Forelimb muscle (tissue), 1 donor: ENCODE measurements at places on chromosomes 5 and 9. TPM values are rescaled to one million over a fixed set of nuclear protein-coding genes. Genes with fewer than 3 reads are reported as not detected.

DNA sequence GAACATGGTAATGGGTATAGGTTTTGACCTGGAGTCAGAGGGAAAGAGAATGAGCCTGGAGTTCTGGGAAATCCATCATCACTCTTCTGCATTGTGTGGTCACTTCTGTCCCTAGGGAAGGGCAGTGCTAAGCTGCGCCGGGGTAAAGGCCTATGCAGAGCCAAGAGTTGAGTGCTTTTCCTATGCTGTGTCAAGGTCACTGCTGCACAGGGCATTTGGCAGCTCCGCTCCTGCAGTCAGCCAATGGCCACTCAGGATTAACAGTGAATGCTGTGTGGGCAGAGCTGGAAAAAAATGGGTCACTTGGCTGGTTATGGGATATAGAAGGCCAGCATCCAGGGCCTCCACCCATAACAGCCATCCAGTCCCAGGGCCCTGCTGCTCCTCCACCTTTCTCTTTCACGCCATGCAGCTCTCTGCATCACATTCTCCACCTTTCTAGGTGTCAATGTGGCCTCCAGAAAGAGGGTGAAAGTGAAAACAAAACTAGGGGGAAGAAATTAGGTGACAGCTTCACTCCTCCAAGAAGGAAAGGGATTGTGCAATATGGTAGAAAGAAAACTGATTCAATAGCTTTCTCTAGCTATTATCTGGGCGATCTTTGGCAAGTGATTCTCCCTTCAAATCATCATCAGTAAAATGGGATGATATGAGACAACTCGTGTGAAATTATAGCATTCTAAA is 279.3 kb upstream of the ANKRD55 start:
- DNase-seq, result no peak

FAM78A gene
- 36.4 TPM for polyA plus RNA-seq

- no peak for DNase-seq
Observed at GRCh38 chr9:22354699-22355384, 91.8 kb upstream of the DMRTA1 start.

DNA sequence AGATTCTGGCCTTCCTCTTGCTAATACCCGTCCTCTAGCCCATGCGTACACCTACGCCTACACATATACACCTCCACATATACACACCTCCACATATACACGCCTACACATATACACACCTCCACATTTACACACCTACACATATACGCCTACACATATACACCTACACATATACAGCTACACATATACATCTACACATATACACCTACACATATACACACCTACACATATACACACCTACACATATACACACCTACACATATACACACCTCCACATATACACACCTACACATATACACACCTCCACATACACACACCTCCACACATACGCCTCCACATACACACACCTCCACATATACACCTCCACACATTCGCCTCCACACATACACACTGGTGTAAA is 27.2 kb downstream of the AK3 start:
- DNase-seq, result no peak

DNA sequence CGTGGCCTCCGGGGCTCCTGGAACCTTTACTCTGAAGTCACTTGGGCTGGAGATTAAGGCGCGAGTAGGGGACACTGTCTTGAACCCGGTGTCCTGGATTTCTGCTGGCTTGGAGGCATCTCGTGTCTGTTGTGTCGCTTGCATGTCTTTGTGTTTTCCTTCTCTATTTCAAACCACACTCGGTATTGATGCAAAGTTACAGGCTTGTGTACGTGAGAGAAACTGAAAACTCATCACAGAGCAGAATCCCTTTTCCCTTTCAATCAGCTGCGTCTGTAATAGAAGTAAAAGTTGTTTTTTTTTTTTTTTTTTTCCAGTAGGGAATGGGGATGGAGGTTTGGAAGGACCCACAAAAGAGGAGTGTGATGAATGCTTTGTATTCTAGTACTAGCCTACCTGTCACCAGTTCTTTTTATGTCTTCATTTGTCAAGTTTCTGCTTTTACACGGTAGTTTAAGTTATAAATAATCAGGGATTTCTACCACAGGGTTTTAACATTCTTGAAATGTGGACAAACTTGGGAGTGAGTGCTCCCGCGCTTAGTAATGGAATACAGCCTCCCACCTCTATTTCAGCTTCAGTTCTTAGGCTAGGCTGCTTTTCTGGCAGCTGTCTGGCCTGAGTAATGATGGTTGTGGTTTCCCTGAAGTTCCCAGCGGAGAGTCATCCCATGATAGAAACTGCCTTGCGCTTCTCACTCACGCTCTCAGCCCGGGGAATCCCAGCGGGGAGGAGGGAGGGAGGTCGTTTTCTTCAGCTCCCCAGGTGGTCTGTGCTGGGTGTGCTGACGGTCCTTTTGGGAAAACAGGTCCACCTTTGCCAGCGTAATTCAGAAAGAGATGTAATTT is 763 bp downstream of the TJP2 start:
- no peak for DNase-seq

DNA sequence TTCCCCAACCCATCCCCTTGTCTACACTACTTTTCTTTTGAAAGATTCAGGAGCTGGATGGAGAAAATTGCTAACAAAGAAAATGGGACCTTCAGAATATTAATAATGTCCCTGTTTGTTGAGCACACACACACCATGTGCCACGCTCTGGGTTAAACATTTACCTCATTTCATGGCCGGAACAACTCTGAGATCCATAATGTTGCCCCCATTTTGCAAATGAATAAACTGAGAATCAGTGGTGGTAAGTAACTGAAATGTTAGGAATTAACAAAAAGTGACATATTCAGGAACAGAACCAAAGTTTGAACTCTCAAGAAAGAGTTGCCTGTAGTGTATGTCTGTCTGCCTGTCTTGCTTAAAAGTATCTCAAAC is 51.4 kb upstream of the SMAD5 start:
- DNase-seq, result no peak

DNA sequence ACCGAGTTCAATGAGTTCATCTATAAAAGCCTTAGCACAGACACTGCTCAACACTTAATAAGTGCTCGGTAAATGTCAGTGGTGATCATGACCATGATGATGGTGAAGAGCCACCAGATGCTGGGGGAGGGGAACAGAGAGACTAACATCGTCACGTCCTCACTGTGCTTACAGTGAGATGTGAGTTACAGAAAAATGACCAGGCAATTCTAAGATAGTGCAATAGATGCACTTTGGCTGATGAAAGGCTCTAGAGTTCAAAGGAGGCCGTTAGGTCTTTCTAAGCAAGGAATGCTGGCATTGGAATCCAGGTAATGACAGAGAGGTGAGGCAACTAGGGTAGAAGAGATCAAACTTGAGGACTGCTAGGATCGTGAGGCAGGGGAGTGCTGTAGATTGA is 36.7 kb downstream of the ARL15 start:
- DNase-seq, result no peak
